ENCODE measurements at places on chromosomes 16 and 17.

- no peak for DNase-seq
Observed at GRCh38 chr17:37605081-37605480, 4.1 kb downstream of the SYNRG start.

- no peak for DNase-seq
Observed at GRCh38 chr17:20083156-20083859, 74.1 kb downstream of the SPECC1 start.

DNA sequence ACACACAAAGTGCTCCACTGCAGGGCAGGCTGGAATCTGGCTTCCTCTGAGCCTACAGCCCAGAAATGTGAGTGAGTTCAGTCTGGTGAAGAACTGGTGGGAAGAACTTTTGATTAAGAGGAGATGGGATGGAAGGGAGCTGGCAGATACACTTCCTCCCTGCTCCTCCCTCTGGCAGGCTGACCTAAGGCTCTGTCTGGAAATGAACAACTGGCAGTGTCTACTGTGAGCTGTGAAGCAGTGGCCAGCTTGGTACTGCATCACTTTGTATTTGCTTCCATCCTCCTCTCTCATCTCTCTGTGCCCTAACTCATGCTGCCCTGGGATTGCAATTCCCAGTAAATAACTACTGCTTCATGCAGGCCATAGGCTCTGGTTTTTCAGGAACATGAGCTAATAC is 45.6 kb downstream of the MAF start:
- no peak for DNase-seq

DNA sequence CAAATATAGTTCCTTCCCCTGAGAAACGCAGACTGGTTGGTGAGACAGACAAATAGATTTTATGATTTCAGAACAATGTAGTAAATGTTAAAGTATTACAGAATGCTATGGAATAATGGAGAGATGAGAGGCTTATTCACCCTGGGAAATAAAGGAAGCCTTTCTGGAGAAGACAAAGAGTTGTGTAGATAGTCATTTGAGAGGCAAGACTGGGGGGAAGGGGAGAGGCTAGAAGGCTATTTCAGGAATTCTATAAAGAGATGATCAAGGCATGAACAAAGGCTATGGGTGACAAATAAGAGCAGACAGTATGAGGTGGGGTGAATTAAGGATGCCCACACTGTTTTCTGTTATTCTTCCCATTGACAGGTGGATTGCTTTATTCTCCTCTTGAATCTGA is 211.4 kb downstream of the GRIN2A start:
- no peak for DNase-seq

- DNase-seq, result no peak
Observed at GRCh38 chr16:56995136-56995805, 5.9 kb downstream of the NLRC5 start.

DNA sequence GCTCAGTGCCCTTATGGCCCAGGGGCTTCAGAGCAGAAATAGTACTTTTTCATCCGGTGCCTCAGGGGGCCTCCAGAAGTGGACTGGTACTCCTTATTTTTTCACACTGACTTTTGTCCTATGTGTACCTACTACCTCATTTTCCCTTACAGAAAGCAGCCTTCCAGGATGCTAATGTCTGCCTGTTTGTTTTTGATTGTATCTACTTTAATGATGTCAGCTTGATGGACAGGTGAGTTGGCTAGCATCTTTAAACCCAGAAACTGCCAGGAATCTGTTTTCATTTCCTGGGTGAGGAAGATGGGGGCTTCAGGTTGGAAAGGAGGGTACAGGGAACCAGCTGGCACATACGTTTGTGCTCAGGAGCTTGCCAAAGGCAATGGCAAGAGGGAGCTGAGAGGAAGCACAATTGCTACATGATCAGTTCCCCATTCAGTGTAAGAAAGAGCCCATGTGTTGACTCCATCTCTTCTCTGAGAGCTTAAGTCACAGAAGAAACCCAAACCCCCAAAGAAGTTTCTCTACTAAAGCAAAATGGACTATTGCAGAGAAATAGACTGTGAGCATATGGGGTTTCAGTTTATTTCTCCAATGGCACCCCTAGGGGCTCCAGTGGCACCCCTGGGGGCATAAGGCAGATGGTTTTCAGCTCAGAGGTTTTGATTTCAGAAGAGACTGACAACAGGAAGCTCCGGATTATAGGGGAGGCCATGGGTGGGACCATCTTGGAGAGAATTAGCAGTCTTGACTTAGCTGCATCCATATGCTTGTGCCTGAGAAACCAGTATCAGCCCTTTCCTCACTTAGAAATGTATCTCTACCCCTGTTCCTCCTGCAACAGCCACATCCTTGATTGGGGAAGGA is 16.3 kb downstream of the LIG3 start:
- no peak for DNase-seq
